ENCODE measurements at places on chromosomes 3 and 15. TPM values are rescaled to one million over a fixed set of nuclear protein-coding genes. Genes with fewer than 3 reads are reported as not detected.

Gene ST3GAL6
- total RNA-seq = 29.0 TPM

Gene LEKR1
- total RNA-seq = 1.6 TPM

Gene CYP1A1
- total RNA-seq = not detected

Gene CPNE9
- total RNA-seq = 0.11 TPM

Gene CP
- 30.4 TPM for total RNA-seq

Measured in right cardiac atrium (tissue), 5 donors.